Gastrocnemius medialis (tissue), 4 donors: ENCODE measurements at places on chromosomes 2 and 18.

- no peak for DNase-seq
These were observed 135.4 kb downstream of the BCL2 start for GRCh38 chr18:63183952-63184770.

- no peak for DNase-seq
These were observed 526.7 kb upstream of the SETBP1 start for GRCh38 chr18:44153981-44154380.

- no peak for DNase-seq
These were observed 59.9 kb upstream of the DNER start for GRCh38 chr2:229774237-229774636.

GRCh38 chr18:80147037-80147417, 38.0 kb downstream of the ADNP2 start:
- no peak for DNase-seq

GRCh38 chr2:46175419-46175818, 121.8 kb upstream of the EPAS1 start:
- no peak for DNase-seq

GRCh38 chr2:196954001-196954400, 27.5 kb upstream of the PGAP1 start:
- no peak for DNase-seq

DNA sequence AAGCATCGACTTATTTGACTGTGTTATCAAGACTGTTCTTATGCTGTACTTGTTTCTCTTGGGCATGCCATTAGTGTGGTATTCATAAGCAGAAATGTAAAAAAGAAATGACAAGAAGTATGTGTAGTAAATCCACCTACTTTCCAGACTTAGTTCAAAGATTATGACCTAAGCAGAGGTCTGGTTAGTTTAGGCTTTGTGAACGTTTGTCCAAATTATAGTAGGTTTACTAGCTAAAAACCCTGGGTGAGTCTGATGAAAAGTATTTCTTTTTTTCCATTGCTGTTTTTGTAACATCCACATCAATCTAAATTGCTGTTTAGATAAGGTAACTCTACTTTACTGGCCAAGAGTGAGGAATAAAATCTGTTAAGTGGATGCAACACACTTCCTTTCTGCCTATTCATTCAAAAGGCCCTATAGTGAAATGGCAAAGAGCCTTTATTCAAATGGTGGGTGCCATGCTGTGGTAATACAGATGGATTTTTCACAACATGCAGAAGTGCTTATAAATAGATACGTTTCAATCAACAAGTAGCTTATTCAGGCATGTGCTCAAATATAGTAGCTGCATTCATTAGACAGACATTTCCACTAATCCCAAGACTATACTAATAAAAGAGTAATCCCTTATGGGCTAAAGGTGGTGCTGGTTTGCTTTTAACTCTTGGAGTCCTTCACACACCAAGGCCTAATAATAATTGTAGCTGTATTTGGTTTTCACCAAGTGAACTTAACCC, 122.5 kb upstream of the LTBP1 start:
- DNase-seq, result no peak

GRCh38 chr2:219459460-219460311, 25.0 kb downstream of the SPEG start:
- peak; percentile 59 for DNase-seq

DNA sequence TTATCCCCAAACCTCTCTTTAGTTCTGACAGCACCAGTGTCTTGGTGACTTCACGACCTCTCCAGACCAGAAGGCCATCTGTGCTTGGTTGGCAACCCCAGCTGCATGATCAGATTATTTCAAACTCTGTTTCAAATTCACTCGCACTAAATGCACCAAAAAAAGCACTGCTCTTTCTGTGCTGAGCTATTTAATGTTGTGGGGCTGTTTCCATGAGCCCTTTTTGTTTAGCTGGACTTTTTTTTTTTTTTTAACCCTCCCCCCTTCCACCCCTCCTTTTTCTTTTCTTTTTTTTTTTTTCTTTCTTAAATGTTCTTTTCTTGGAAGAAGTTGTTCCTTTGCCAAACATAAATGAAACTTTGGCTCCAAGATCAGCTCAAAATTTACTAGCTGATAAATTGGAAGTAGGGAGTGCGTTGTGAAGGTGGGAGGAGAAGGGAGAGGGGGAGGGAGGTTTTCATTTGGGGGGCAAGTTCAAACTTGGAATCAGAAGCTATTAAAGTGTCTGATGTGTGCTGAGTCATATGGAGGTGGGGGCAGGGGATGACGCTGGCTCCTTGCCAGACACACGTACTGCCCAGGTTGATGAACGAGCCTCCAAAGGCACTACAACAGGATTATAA, 543.0 kb upstream of the TNP1 start:
- no peak for DNase-seq

- no peak for DNase-seq
These were observed 43.8 kb downstream of the SH2D6 start for GRCh38 chr2:85462322-85462721.

GRCh38 chr2:88829607-88830463, 138.4 kb downstream of the RPIA start:
- no peak for DNase-seq

DNA sequence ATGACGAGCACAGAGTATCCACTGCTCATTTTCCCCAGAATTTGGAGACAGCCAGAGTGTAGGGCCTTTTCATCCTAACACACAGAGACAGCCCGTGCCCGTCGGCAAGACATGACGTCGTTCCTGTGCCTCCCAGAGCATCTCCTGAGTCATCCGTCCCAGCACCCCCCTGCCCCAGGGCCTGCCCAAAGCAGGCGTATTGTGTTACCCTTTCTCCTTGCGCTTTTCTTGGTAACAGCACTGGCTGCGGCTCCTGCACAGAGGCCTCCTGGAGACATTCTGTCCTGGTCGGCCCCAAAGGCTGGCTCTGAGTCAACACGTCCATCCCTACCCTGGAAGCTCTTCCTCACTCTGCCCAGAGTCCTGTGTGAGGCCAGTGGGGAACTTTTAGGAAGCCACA, 217.1 kb downstream of the KLHL29 start:
- DNase-seq, result peak; percentile 98

DNA sequence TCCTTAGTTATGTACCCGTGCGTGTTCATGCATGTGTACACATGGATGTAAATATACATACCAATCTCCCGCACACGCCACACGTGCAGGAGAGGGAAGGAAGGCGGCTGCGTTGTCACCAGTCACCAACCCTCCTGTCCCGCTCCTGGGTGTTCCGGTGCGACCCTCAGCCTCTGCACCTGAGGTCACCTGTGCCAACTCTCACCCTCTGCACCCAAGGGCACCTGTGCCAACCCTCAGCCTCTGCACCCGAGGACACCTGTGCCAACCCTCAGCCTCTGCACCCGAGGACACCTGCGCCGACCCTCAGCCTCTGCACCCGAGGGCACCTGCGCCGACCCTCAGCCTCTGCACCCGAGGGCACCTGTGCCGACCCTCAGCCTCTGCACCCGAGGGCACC, 192.8 kb upstream of the SALL3 start:
- no peak for DNase-seq

- no peak for DNase-seq
These were observed at the start of gene IL1B for GRCh38 chr2:112836695-112837117. TSS of gene IL1B (minus strand) at chr2:112836779. CDS start at chr2:112836229, 550 bp downstream.

DNA sequence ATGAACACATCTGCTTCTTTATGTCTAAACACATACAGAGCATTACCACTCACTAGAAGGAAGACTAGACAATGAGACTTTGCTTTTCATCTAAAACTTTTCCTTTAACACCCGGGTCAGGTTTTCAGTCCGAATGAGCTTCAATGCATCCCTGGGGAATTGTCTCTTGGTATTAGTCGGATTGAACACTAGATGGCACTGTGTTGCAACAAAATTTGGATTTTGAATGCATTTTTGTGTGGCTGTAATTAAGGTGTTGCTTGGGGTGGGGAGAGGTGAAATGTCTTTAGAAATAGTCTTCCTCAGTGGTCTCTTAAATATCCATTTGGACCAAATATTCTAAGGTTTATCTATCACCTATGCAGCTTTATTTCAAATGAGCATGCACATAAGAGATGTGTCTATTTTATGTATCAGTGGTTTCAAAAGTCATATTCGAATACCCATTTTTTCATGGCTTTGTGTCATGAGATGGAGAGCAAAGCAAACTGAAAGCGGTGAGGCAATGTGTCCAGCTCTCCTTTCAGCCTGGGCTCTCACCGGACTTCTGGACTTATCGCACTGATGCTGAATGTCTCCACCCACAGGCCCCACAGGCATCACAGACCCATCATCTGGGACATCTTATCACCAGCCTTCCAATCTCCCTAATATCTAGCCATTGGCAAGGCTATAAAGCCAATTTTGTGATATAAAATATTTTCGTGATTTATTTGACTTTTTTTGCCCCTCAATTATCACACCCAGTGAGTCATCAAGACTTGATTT, 510.3 kb downstream of the RNF144A start:
- DNase-seq, result no peak

DNA sequence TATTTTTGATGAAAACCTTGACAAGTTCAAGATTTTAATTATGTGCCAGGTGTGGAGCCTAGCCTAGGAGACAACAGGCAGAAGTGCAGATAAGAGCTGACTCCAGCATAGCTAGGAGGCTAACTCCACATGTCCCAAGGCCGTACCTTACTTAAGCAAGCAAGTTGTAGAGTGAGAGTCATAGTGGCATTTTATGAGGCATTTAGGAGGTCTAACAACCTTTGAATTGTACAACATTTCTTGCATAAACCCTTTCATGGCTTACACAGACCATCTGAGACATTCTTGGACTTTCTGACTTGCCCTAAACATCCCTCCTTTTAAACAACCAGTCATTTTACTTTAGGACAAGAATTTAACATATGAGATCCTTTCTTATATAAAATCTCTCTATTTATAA, 8.3 kb upstream of the SUCLG1 start:
- no peak for DNase-seq

- no peak for DNase-seq
These were observed 23.3 kb upstream of the IL18RAP start for GRCh38 chr2:102399499-102400141.

DNA sequence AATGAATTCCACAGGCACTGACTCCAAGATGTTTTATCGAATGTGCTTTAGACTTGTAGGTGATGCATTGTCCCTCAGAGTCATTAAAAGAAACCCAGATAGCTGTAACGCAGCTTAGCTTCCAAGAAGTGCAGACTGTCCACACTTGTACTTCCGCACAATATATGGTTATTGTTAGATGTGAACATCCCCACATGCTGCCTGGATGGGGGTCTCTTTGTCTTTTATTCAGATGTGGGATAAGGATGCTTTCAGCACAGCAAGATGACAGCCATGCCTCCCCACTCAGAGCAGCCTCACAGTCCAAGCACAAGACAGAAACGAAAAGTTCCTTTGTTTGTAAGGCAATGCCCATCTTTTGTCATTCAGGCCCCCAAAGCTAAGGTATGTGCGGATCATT, 416.6 kb downstream of the HRH4 start:
- DNase-seq, result no peak

DNA sequence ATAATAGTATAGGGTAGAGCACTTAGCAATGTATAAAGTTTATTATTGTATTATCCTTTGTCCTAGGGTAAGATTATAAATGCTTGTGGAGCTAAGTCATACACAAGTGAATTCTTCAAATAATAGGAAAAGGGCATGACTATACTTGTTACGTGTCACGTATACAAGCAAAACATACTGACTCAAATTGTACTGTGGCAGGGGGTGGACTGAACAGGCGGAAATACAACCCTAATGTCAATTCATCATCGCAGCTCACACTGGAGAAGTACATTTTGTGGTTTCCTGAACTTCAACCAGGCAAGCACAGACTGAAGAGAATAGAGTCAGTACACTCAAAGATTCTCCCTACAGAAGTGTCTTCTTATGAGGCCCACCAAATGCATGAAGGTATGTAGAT, 201.0 kb downstream of the MBD2 start:
- DNase-seq, result no peak

DNA sequence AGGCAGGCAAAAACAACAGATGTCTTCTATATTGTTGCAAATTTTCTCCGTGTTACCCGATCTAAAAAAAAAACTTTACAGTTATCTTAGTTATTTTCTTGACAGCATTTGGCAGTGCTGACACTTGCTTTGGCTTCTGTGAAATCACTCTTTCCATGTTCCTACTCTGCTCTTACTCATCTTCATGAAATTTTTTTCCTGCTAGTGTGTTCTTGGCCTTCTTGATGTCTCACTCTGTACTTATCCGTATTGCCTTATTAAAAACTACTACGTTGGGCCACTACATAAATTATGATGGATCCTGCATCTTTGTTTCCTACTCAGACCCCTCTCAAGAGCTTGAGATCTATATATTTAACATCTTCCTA, 134.4 kb downstream of the IKZF2 start:
- no peak for DNase-seq

- no peak for DNase-seq
These were observed 1343.9 kb downstream of the SUCLG1 start for GRCh38 chr2:83115155-83115554.

DNA sequence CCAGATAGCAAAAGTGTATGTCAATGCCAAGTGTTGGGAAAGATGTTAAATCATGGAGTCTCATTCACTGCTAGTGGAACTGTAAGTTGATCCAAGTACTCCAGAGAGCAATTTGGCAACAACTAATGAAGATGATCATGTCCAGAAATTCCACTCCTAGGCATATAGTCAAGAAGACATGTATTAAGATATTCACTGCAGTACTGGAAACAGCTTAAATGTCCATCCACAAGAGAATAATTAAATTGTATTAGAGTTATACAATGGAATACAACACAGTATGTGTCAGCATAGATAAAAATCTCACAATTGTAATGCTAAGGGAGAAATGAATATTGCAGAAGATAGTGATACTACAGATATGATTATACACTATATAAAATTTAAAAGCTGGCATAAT, 15.2 kb upstream of the LBH start:
- DNase-seq, result no peak

- no peak for DNase-seq
These were observed 22.6 kb downstream of the HOXD1 start for GRCh38 chr2:176211110-176211509.

DNA sequence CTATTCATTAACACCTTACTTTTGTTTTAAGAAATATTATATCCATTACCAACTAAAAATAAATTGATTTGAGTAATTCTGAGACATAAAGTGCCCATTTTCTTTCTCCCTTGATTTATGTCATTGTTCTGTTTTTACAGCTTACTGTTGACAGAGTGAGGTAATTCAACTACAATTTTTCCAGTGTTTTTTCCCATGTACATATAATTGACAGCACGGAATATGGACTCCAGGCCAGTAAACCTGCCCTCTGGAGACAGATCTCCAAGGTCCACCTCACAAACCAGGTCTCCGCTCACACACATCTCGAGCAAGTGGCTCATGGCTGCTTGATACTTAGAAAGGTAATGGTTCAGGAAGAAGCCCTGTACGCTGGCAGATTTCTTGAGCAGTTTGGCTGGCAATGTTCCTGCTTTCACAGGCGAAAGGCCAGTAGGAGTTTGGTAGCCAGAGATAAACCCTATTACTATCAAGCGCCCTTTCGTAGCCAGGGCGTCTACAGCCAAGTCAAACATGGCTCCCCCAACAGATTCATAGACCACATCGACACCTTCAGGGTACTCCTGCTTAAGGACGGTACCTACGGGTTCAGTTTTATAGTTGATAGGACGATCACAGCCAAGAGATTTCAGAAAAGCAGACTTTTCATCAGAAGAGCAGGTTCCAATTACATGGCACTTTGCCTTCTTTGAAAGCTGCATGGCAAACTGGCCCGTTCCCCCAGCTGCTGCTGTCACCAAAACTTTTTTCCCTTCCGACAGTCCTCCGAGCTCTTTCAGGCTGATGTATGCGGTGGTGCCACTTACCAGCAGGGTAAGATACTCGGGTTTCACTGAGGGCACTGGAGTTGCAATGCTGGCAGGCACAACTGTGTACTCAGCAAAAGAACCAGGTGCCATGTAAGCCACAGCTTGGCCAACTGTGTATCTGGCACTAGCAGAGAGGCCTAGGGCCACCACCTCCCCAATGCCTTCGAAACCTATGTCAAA, 7.4 kb downstream of the PTGR3 start:
- DNase-seq, result peak; percentile 94
